Stimulated activated CD8-positive, alpha-beta memory T cell treated with anti-CD3 and anti-CD28 coated beads, Interleukin-7, amount 100 ng/mL, for 24 hours (primary cell): ENCODE measurements at places on chromosomes 12 and 14.

DNA sequence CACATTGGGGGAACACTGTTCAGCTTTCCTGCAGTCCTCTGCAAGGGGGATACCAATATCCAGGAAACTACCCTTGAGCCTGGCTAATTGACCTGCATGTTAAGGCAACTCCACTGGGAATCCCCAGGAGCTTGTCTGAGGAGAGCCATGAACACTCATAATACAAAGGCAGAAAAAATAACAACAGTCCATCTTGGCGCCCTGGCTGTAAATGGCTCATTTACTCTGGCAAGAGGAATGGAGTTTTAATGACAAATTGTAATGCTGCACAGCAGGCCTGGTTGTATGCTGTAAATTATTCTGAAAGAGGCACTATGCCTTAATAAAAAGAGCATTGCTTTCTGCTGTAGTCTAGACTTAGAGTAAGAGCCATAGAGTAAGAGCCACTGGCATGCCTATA is 58.3 kb downstream of the SLC8A3 start:
- DNase-seq: no peak

DNA sequence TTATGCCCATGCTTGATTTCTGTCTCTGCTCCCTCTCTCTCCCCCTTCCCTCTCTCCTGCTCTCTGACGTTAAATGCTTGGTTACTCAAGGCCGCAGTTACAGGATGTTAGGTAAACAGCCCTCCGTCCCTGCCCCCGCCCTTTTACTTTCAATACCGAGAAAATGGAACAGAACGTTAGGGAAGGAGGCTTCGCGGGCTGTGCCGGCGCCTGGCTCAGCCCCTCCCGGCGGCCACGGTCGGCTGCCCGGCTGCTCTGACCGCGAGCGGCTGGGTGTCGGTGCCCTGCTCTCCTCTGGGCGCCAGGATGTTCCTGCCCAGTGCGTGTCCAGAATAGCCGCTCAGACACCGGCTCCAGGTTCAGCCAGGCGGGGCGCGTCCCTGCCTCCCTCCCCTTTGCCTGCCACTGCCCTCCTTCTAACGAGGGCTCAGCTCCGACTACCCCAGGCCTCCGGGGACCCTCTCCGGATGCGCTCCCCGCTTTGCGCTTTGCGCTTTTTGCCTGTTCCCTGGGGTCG is 166.1 kb downstream of the ADCK1 start:
- DNase-seq: no peak

GRCh38 chr12:774051-774614 is 21.8 kb downstream of the WNK1 start:
- no peak for DNase-seq

GRCh38 chr12:132285991-132286681 is 43.3 kb downstream of the GALNT9 start:
- DNase-seq: no peak

GRCh38 chr12:92529944-92530343 is 172.8 kb upstream of the PLEKHG7 start:
- DNase-seq: no peak

- DNase-seq: no peak
Observed at GRCh38 chr12:113407931-113408600, 4.4 kb upstream of the SDS start.

DNA sequence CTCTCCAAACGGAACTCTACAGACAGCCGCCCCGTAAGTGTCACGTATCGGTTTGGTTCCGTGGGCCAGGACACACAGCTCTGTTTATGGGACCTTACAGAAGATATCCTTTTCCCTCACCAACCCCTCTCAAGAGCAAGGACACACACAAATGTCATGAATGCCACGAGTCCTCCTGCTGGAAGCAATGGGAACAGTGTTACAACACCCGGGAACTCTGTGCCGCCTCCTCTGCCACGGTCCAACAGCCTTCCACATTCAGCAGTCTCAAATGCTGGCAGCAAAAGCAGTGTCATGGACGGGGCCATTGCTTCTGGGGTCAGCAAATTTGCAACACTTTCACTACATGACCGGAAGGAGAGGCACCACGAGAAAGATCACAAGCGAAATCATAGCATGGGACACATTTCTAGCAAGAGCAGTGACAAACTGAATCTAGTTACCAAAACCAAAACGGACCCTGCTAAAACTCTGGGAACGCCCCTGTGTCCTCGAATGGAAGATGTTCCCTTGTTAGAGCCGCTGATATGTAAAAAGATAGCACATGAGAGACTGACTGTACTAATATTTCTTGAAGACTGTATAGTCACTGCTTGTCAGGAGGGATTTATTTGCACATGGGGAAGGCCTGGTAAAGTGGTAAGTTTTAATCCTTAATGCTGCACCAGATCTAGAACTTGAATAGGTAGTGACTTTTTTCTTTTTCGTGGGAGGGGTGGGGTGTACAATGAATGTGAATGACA is 69.7 kb downstream of the WDR20 start:
- no peak for DNase-seq

DNA sequence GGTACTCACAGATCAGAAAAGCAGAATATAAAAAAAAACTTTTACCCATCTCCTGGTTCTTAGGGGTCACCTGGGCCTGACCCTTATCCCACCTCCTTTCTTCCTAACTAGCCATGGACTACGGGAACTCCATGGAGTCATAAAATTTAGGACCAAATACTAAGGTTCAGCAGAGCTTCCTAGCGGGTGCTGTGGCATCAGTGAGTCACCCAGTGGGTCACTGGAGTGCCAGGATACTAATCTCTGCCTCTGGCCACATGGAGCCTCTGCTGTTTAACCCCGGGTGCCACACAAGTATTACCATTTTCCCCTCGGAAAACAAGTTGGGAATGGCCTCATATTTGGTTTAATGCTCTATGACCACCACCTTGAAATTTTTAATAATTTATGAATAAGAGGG is 6.9 kb downstream of the ZBTB39 start:
- no peak for DNase-seq
